ENCODE measurements at places on chromosomes 5 and 9.

DNA sequence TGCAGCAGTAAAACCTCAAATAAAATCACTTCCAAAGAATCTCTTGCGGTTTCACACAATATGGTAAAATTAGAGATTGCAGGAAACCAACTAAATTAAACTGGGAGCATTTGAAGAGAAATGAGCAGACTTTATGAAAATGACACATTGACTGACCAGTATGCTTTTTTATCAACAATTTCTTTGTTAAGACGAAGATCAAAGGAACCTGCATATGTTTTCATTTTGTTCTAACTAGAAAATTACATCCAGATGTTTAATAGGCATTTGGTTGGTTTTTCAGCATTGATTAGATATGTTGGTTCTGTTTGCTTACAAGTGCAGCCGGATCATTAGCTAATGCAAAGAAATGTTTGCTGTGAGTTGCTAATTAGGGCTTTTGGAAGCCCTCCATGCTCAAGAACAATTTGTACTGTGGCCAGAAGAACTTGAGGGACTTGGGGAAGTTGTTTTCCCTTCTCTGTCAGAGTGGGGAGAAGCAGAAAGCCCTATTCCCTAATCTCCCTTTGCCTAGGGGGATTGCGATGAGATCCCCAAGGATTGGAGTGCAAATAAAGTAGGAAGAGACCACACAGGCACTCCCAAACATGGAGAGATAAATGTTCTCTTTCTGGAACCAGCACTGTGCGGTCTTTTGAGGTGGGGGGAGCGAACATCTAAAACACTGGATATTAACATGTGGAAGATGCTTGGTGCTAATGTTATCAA lies 4.5 kb upstream of the TLE1 start:
- DNase-seq: no peak

DNA sequence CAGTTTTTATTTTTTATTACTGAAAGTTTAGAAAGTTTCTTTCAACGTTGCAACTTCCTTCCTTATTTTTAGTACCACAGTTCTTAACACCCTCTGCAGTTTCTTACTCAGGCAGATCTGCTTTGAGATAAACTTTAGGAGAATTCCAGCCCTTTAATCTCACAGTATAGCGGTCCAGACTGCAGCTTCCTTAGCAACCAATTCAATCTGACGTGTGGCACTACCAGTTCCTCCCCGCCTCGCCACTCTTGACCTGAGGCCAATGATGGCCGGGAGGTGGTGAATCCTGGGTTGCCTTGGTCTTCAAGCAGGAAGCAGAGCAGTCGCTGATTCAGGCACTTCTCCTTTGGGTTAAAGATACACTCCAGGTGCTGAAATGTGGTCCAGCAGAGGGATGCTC lies 334.3 kb upstream of the TRPC7 start:
- no peak for DNase-seq

- DNase-seq: no peak
Observed at GRCh38 chr9:88403340-88403739, 15.1 kb downstream of the SPIN1 start.

GRCh38 chr5:77498952-77499351 lies 6.8 kb upstream of the WDR41 start:
- DNase-seq: no peak

DNA sequence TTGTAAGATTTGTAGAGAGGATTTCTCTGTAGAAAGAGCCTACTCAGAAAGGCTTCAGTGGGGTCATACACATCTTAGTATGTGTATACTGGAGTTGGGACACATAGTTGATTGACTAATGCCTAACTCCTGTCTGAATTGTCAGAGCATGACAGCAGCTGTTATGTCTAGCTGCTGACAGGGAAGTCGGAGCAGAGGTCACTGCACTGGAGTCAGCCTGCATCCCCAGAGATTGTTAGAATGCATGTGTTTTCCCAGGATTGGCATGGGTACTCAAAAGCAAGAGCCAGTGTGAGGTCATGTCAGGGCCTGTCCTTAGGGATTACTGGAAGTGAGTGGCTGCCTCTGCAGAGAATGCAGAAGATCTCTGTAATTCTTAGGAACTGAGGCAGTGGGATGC lies 82.7 kb downstream of the ITGA1 start:
- no peak for DNase-seq

DNA sequence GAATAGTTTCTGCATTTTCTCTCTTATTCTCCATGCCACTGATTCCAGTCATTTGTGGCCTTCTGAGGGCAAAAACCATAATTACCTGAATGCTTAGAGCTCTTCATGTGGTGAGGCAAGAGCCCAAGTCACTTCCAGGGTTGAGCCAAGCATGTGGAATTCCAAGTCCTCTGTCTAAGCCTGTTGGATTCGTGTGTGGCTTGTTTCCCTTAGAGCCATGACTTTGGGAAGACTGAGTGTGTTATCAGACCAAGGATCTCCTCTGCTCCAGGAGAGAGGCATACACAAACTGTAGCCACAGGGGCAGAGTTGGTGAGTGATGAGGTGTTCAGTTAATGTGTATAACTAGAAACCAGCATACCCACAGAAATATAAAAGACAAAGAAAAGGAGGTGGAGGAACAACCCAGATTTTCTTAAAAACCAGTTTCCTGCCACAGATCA lies 27.1 kb downstream of the SLC22A5 start:
- DNase-seq: no peak

DNA sequence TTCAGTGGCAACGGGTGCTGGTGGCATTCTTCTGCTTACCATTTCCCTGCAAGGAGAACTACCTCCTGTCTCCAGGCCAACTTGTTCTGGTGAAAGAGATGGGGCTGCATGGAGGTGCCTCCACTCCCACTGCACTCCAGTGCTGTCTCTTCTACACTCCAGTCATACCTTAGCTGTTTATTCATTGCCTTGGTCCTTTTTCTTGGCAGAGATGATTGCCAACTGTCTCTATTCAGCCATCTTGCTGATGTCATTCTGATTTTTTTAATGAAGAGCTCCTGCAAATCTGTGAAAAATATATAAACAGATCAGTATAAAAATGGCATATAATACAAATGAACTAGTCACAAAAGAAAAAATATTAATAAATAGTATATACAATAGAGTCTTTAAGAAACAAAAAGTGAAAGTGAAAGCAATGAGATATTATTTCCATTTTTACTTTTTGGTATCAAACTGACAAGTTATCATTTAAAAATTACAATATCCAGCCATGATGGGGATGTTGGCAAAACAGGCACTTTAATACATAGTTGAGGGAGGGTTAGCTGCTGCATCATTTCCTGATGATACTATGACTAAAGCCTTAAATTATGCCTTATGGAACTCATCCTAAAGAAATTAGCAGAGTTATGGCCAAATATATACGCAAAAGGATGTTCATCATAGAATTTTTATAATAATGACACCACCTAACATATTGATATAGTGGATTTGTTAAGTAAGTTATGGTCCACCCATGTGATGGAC lies 109.4 kb downstream of the CARTPT start:
- DNase-seq: no peak

DNA sequence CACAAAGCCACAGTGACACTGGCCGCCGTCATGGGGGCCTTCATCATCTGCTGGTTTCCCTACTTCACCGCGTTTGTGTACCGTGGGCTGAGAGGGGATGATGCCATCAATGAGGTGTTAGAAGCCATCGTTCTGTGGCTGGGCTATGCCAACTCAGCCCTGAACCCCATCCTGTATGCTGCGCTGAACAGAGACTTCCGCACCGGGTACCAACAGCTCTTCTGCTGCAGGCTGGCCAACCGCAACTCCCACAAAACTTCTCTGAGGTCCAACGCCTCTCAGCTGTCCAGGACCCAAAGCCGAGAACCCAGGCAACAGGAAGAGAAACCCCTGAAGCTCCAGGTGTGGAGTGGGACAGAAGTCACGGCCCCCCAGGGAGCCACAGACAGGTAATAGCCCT lies 26.1 kb downstream of the HRH2 start:
- DNase-seq: peak; percentile 61

DNA sequence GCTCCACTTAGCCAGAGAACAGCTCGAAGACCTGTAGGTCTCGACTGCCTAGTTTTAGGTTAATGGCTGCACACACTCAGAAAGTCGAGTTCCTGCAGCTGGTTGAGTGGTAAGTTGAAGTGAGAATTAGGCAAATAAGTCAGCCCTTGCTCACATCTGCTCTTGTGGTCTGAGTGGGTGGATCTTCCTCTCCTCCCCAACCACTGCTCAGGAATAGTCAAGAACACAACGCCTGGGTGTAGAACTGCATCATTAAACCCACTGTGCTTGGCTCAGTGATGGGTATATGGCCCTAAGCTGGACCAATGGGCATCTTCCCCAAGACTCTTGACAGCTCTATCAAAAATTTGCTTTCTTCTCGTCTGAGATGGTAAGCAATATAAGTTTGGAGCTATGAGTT lies 20.9 kb upstream of the ADAM19 start:
- no peak for DNase-seq

- no peak for DNase-seq
Observed at GRCh38 chr5:81717860-81718259, 33.0 kb downstream of the SSBP2 start.

DNA sequence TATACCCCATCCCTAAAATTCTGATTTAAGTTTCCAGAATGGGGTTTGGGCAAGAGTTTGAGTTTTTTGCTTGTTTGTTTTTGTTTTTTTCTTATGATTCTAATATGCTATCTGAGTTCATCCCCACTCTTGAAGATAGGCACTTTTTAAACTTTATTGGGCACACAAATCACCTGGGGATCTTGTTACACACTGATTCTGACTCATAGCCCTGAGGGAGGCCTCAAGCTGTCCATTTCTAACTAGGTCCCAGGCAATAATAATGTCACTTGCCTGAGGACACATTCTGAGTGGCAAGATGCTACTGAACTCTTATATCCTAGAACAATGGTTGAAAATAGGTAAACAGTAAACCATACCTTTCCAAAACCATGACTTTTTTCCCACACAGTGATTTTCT lies 22.8 kb upstream of the ABLIM3 start:
- DNase-seq: no peak

GRCh38 chr5:139551191-139551889 lies 9.8 kb upstream of the UBE2D2 start:
- DNase-seq: no peak

DNA sequence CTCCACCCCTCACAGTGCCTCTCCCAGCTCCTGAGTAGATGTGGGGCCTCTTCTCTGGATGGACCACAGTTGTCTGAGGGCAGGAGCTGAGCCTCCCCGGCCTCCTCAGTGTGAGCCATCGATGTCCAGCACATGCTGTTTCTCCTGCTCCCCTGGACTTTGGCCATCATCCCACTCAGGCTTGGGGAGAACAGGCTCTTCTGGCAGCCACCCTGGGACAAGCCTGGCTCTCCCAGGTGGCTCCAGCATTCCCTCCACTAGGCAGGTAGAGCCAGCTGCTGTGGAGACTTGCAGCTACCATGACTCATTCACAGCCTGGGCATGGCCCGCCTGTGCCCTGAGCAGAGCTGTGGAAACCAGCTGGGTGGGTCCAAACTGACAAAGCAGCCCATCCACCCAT lies 77.0 kb downstream of the CSNK1A1 start:
- no peak for DNase-seq

DNA sequence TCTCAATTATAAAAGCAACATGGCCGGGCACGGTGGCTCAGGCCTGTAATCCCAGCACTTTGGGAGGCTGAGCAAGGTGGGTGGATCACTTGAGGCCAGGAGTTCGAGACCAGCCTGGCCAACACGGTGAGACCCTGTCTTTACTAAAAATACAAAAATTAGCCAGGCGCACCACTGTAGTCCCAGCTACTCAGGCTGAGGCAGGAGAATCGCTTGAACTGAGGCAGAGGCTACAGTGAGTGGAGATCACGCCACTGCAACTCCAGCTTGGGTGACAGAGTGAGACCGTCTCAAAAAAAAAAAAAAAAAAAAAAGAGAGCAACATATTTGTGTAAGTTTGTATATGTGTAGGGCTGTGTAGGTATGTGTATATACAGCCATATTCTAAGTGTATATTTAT lies 7.5 kb downstream of the RPS6 start:
- no peak for DNase-seq

DNA sequence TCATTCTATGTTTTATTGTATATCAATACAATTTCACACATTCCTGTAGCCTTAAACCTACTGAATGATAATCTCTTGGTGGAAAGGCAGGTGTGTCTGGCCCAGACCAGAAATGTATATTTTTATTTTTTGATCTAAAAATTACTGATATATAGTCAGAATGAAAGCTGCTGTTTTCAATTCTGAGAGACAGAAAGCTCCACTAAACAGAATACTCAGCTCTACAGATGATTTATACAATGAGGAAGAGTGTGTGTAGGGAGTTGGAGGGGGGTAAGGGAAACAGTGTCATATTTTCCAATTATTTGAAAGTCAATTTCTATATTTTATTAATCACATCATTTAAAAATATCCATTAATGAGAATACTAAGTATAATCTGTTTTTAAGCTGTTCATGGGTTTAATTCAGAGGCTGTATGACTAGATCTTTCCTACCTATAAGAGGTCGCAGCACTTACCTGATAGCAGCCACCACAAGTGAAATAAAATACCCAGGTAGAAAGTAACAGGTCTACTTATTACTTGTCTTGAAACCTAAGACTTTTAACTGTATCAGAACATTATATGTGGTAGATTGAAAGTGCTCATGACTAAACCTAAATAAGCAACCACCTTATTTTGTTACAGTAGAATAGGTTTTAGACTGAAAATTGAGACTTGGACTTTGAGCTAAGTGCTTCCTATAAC lies 183.4 kb downstream of the TMC1 start:
- no peak for DNase-seq

DNA sequence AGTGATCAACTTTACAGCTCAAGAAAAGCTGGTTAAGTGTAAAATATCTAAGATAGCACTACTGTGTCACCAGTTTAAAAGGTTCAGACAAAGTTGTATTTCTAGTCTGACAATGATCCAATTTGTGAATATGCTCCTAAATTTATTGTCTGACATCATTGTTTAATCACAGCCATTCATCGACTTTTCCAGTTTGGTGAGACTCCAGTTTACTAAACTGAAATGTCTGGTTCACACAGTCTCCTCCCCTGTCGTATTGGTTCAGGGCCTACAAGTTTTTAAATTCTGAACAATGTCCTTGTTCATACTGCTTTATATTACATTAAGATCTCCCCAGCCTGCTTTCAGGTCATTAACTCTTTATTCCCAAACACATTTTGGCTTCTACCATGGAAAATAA lies 161.4 kb downstream of the CHSY3 start:
- no peak for DNase-seq

DNA sequence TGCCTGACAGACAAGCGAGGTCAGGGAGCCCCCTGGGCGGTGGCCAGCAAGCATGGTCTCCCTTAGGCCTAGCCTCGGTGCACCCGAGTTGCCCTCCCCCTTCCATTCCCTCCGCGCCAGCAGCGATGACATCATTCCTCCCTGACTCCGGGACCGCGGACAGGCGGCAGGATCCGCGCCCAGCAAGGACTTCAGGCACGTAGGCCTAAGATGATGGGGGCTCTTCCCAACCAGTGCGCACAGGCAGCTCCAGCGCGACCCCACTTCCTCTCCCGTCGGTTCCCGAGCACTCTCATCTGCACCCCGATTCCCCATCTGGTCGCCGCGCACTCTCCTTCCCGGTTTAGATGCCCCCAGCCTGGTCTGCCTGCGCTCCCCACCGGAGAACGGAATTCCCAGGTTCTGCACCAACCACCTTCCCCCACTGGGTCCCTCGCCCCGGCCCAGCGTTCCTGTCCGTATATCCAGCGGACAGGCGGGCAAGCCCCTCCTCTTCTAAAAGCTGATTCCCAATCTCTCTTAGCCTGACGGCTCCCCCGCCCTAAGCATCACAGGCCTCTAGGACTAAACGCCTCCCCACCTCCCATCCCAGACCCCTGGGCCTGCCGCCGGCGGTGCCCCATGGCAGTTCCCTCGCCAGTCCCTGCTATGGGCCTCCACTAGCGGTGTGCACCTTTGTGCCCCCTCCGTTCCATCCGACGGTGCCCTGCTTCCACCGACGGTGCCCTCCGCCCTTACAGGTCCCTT lies 931 bp downstream of the FAM219A start:
- DNase-seq: peak; percentile 93

- DNase-seq: no peak
Observed at GRCh38 chr9:70802206-70802605, 319.2 kb downstream of the TRPM3 start.
